ENCODE measurements at places on chromosomes 1 and 21. TPM values are rescaled to one million over a fixed set of nuclear protein-coding genes. Genes with fewer than 3 reads are reported as not detected.

SYDE2 gene
- 2.1 TPM for total RNA-seq

SRSF10 gene
- 213 TPM for total RNA-seq

GRCh38 chr1:188386161-188386560, 1557.4 kb downstream of the PLA2G4A start:
- H3K4me3 ChIP-seq, result no peak overlapping the region
- H3K27me3 ChIP-seq, result no peaks in the 10 kb centered on the region
- no peak for DNase-seq
- H3K27ac ChIP-seq, result no peak overlapping the region

- H3K4me3 ChIP-seq, result no peak overlapping the region
- H3K27me3 ChIP-seq, result no peaks in the 10 kb centered on the region
- DNase-seq, result no peak
- no peak overlapping the region for H3K27ac ChIP-seq
- H3K36me3 ChIP-seq, result no peaks in the 10 kb centered on the region
Observed at GRCh38 chr1:55060133-55060999, 21.0 kb downstream of the PCSK9 start.

DNA sequence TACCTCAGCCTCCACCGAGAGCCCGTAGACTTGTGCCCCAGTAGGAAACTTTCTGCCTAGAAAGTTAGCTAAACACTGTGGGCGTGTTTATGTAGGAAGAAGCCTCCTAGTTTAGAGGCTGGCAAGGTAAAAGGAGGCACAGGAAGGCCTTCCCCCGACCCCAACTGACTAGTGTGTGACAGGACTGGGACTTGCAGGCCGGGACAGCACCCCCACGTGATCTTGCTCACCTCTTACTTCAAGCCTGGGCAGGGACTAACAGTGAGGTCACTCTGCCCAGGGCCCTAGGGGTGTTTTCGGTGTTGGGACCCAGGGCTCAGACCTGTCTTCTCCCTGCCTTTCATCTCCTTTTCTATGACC, 392 bp upstream of the TAGLN2 start:
- H3K4me3 ChIP-seq, result peak overlapping the region; percentile 95
- peaks cover 34% of the 10 kb centered on the region for H3K4me1 ChIP-seq
- H3K27me3 ChIP-seq, result no peaks in the 10 kb centered on the region
- H3K27ac ChIP-seq, result peak overlapping the region; percentile 98

- no peaks in the 10 kb centered on the region for H3K36me3 ChIP-seq
- no peak overlapping the region for H3K4me3 ChIP-seq
- no peaks in the 10 kb centered on the region for H3K4me1 ChIP-seq
- H3K27ac ChIP-seq, result no peak overlapping the region
- no peak for DNase-seq
Observed at GRCh38 chr1:205512059-205513045, 7.9 kb downstream of the CDK18 start.

All from activated T-helper 2 cell treated with anti-CD3 and anti-CD28 coated beads, Interferon-gamma antibody, Interleukin-2, Interleukin-4, amounts not matched to agents 10 μg/mL and 5 μg/mL and 100 μg/mL, durations not matched to agents 14 hours and 24 hours and 36 hours (primary cell).